Activated CD4-positive, alpha-beta memory T cell treated with anti-CD3 and anti-CD28 coated beads for 36 hours (primary cell): ENCODE measurements at places on chromosomes 2 and 18. TPM values are rescaled to one million over a fixed set of nuclear protein-coding genes. Genes with fewer than 3 reads are reported as not detected.

The SIGLEC15 gene
- total RNA-seq = not detected

- peak; percentile 40 for DNase-seq
These were observed 23.4 kb upstream of the CERS6 start for GRCh38 chr2:168432565-168433186.

GRCh38 chr2:105895990-105896764 is 151.5 kb downstream of the NCK2 start:
- no peak for DNase-seq

DNA sequence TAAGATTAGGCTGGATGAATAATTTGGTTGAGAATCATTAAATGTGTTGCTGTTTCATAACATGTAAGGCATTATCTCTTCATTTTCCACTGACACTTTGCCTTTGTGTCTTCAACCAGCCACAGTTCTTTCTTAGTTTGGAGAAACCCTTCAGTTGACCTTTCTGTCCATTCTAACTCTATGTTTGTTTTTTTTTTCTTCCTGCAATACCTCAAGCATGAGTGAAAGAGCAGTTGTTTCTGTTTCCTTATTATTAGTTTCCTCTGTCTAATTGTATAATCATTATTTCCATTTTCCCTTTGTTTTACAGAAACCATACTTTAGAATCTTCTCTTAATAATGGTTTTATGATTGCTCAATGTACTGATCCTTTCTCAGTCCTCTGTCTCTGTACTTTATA is 25.6 kb downstream of the HADHB start:
- no peak for DNase-seq

DNA sequence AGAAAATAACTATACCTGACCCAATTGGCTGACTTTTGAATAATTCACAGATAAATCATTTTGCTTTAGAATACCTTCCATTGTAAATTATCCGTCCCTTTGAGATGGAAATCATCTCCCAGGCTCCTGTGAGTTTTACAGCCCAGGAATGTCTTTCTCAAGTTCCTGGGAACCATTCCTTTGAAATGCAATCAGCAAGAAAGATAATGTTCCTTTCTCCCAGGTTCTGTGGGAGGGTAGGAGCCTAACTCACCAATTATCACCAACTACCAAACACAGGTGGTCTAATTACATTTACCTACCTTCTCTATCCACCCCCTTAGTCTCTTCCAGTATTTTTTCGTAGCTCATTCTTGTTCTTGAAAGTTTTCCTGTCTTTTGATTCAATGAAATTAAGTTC is 1016.0 kb downstream of the SOCS6 start:
- no peak for DNase-seq

- no peak for DNase-seq
These were observed 558 bp upstream of the GAREM2 start for GRCh38 chr2:26172189-26172870.

The DTNA gene
- not detected for total RNA-seq

DNA sequence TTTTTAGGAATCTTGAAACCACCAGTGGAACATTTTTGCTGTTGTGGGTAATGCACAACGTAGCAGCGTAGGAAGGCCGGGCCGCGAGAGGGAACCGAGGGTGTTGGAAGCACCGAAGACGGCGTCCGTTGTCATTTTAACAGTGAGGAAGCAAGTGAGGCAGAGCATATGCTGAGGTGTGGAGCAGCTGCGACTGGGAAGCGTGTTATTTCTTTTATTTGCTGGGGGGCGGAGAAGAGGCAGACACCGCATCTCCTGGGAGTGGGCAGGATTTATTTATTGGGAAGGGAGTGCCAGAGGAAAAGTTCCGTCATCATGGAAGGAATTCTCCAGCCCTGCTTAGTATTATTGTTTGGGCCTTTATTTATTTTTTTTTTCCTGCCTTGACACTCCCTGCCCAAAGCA is 232.8 kb downstream of the KLHL29 start:
- DNase-seq = no peak

DNA sequence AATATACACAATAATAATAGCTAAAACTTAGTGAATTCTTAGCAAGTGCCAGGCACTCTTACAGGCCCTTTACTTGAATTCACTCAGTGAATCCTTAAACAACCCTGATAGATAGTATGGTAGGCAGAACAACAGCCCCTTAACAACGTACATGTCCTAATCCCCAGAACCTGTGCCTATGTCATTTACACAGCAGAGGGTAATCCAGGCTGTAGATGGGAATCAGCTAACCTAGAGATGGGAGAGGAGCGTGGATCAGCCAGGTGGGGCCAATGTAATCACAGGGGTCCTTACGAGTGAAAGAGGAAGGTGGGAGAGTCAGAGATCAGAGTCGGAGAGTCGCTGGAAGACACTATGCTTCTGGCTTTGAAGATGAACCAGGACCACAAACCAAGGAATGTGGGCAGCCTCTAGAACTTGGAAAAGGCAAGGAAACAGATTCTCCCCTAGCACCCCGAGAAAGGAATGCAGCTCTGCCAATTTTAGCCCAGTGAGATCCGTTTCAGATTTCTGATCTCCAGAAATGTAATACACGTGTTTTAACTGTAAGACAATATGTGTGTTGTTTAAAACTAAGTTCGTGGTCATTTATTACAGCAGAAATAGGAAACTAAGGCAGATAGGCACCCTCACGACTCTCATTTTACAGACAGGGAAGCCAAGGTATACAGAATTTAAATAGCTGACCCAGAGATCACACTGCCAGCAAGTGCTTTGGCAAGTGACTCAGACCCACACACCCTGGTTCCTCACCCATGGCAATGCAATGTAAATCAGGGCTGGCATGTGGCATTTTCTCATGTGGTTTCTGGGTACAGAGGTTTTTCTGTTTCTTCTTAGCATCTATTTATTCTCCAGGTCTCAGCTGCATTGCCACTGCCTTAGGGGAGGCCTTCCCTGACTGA is 68.9 kb downstream of the DOCK10 start:
- DNase-seq = peak; percentile 43

DNA sequence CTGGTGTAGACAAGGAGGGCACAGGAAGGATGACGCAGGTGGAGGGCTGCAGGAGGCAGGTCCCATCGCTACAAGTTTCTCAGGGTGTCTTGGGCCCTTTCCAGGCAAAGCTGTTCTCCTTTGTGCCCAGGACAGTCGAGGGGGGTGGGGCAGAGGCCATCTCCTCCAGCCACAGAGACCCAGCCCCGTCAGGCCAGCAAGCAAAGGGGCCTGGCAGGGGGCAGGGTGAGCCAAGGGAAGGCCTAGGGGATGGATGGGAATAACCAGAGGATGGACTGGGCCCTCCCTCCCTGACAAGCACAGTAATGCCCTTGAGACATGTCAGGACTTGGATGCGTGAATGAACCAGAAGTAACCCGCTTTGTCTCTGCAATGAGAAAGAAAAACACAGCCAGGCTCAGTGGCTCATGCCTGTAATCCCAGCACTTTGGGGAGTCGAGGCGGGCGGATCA is 6.3 kb downstream of the TCF23 start:
- DNase-seq = no peak

DNA sequence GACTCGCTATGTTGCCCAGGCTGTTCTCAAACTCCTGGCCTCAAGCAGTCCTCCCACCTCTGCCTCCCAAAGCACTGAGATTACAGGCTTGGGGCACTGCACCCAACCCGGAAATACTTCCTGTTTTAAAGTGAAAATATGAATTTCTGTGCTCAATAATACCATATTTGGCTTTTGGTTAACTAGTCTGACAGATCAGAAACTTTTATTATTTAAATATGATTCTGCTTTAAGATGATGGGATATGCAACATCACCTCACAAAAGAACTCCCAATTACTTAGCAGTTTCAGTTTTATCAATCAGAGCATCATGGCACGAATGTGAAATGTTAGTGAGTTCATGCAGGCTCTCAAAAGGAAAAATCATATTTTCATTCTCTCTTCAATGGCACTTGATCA is 120.6 kb downstream of the PTRHD1 start:
- peak; percentile 38 for DNase-seq

- no peak for DNase-seq
These were observed 28.7 kb downstream of the ALK start for GRCh38 chr2:29892585-29893259.

- DNase-seq = peak; percentile 23
These were observed 985 bp downstream of the ILKAP start for GRCh38 chr2:238202326-238203093.
